Activated CD8-positive, alpha-beta memory T cell treated with anti-CD3 and anti-CD28 coated beads, Interleukin-2, amount 10 ng/mL, durations not matched to agents 7 days and 5 days (primary cell): ENCODE measurements at places on chromosomes 11 and 22.

- no peak for DNase-seq
These were observed 54.7 kb upstream of the CCDC188 start for GRCh38 chr22:20205464-20205963.

DNA sequence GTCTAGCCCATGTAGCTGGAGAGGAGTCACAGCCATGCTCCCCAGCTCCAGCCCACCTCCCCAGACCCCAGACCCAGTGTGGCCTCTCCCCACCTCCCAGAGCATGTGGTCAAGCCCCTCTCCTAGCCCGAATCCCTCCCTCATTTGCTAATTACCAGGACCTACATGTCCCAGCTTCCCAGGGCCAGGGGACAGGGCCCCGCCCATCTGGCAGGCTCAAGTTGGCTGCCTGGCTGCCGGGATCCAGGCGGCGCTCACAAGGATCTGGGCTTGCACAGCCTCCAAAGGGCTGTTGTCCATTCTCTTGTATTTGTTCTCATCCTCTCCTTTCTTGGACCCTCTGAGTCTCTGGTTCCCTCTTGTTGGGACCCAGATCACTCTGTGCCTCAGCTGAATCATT lies 4.6 kb upstream of the MIF start:
- no peak for DNase-seq

DNA sequence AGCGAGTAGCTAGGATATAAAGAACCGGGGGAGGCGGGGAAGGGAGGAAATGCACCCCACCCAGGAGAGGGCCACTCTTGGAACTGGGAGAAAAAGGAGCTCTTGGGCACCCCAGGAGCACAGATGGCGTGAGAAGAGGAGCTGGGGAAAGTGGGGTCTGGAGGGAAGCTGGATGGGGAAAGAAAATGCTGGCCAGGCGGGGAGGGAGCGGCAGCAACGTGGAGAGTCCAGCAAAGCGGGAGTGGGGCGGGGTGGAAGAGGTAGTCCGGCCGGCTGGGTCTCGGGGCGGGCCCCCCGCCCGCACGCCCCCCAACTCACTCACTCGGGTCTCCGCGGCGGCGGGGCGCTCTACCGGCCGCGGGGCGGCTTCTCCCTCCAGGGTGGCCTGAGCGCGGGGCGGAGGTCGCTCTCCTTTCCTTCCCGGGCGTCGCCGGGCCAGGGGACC lies 522 bp downstream of the TOB2 start:
- DNase-seq = peak; percentile 51

DNA sequence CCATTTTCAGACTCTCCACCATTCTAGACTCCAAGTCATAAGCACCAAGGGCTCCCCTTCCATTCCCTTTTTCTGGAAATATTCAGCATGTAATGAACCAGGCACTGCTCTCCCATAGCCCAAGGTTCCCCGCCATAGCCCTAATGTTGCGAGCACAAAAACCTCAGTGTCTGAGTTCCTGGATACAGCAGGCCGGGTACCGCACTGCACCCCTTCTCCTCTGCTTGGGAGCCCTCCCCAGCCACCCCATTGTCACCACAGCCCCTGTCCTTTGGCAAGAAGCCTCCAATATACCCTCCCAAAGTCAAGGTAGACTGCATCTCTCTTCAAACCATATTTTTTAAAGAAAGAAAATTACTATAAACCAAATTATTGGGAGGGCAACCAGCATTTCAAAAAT lies 1341.1 kb downstream of the BRD1 start:
- peak; percentile 16 for DNase-seq

DNA sequence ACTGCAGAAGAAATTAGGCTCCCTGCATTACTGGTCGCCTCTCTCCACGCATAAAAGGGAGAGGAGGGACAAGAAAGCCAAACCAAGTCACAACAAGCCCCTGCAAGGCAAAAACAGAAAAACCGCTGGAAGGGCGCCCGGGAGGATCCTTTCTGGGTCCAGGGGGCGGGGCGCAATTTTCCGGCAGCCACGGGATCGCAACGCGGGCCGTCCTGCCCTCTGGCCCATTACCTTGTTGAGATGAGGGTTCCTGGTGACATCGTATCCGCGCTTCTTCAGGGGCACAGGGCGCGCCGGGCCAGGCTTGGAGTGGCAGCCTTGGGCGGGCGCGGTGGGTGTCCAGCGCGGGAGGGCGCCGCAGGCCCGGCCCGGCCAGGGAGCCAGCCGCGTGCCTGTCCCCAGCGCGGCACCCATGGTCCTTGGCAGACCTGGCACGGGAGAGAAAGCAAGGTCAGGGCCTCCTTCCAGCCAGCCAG lies 847 bp downstream of the ME3 start:
- DNase-seq = no peak

DNA sequence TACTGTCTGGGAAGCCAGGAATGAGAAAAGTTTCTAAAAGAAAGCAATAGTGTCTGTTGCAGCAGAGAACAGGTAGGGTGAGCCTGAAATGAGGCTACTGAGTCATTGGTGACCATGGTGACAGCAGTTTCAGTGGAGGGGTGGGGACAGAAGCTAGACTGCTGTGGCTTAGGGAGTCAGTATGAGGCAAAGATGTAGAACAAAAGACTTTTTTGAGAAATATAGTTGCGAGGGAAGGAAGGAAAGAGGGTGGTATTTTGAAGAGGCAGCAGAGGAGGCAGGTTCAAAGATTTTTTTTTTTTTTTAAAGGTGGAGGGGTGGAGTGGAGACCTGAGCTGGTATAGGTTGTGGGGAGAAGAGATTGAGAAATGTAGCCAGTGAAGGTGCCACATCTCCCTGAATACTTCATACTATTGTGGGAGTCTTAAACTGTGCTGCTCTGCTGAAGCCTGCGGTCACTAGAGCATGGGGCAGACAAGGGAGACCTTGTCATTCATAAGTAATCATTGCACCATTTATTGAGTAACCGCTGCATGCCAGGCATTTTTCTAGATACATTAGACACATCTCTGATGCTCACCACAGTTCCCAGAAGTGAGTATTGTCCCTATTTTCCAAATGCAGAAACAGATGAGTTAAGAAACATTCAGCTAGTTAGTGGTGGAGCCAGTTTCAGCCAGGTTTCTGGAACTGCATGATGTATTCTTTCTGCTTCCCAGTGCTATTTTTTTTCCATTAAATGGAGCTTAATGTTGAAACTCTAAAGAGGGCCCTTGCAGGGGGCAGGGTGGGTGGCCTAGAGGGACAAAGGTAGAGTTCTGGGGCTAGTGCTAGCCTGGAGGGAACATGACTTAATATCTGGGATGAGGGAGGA lies 49.9 kb downstream of the STIM1 start:
- peak; percentile 77 for DNase-seq

GRCh38 chr11:45933131-45933831 lies 10.8 kb downstream of the LARGE2 start:
- no peak for DNase-seq

- DNase-seq = no peak
These were observed 23.3 kb upstream of the SERPIND1 start for GRCh38 chr22:20750461-20751184.

DNA sequence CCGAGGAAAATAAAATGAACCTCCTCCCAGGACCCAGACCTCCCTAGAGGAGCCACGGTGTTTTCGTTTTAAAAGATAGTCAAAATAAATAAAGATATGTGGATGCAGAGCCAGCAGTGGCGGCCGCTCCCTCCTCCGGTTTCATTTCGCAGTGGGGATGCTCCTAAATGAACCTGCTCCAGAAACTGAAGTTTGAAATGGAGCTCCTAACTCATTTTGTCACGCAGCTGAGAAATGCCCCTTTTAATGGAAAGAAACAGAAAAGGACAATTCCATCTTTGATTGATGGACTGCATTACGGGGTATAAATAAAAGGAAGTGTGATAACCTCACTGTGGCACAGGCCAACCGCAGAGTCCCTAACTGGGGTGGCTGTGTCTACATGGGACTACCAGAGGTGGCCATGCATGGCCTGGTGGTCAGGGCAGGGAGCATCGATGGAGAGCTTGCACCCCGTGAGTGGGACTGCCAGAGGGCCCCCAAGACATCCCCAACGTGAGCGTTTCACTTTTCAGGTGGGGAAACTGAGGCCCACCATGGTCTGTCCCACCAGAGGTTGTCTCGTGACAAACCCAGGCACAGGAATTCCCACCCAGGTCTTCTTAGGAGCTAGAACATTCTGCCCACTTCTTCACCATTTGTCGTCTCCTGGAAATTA lies 426.6 kb downstream of the BRD1 start:
- DNase-seq = peak; percentile 25

DNA sequence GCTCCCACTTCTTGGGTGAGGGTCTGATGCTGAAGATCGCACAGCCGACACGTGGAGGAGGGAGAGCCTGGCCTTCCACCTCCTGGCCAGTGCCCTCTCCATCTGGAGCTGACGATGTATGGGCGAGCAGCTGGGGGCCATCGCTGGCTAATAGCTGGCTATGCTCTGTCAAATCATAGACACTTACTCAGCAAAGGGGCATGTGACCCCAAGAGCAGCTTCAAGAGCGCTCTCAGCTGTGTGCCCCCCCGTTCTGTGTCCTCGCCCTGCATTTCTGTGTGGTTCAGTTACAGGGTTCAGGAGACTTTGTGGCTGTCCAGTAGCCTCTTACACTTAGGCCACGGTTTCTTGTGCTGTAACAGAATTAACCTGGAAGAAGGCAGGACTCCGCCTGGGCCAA lies 26.4 kb downstream of the FBLN1 start:
- no peak for DNase-seq

- DNase-seq = no peak
These were observed 29.4 kb downstream of the DAGLA start for GRCh38 chr11:61709572-61709971.

GRCh38 chr11:61897387-61898246 lies 6.3 kb upstream of the FADS3 start:
- DNase-seq = peak; percentile 80

- no peak for DNase-seq
These were observed 94.5 kb downstream of the ME3 start for GRCh38 chr11:86577644-86578636.

- DNase-seq = peak; percentile 91
These were observed 29.6 kb downstream of the EHF start for GRCh38 chr11:34650528-34650927.
